Neural progenitor cell (in vitro differentiated cells): ENCODE measurements at places on chromosomes 7 and 10. TPM values are rescaled to one million over a fixed set of nuclear protein-coding genes. Genes with fewer than 3 reads are reported as not detected.
A peak's percentile ranks its signal among the peaks of the same experiment; 100 is the strongest.

Gene ZNF467
- total RNA-seq: 0.17 and 1.7 TPM in 2 replicates

Gene GNAT3
- total RNA-seq: not detected in 2 replicates

Gene DYNC1I1
- 0.53 and 0.79 TPM in 2 replicates for total RNA-seq

Gene TBC1D12
- total RNA-seq: 6.6 and 6.9 TPM in 2 replicates

Gene MOGAT3
- not detected in 2 replicates for total RNA-seq

Gene CHN2
- total RNA-seq: 6.6 and 7.7 TPM in 2 replicates

Gene MSMB
- total RNA-seq: not detected in 2 replicates

- DNase-seq: no peak
- no peak overlapping the region for H3K27ac ChIP-seq
- H3K36me3 ChIP-seq: no peaks in the 10 kb centered on the region
- no peak overlapping the region for H3K4me3 ChIP-seq
- H3K4me1 ChIP-seq: peaks cover 16% of the 10 kb centered on the region
Measured at GRCh38 chr7:150740053-150740452, 2.8 kb downstream of the GIMAP5 start.

DNA sequence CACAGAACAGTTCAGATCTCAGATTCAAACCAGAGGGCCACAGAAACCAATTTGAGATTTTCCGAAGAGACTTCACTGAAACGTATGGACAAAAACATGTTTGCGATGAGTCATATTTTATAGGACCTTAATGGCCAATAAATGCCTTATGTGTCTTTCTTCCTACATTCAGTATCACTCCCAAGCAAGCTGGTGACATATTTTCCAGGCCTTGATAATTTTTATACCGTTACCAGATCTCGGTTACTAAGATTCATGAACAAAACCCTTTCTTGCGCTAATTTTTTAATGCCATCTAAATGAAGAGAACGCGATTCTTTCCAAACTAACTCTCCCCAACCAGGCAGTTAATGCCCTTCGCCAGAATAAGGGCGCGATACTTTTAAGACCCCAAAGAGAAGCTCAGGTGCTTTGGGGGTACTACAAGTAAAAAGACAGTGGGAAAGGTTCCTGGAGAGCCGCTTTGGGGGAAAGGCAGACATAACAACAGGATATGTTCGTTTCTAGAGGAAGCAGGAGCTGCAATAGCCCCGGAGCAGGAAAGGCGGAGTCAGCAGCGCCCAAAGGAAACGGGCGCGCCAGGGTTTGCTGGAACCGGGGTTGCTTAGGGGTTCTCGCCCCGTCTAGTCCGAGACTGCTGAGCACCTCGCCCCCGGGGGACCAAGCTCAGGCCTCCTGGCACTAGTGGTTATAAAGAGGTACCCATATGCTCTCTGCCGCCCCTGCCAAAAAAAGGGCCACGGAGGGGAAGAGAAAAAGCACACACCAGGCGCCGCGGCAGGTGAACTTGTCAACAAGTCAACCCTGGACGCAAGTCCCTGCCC is 884 bp downstream of the ICA1 start:
- peaks cover 42% of the 10 kb centered on the region for H3K27me3 ChIP-seq
- DNase-seq: peak; percentile 20
- H3K36me3 ChIP-seq: no peaks in the 10 kb centered on the region
- peak overlapping the region; percentile 77 for H3K4me3 ChIP-seq

DNA sequence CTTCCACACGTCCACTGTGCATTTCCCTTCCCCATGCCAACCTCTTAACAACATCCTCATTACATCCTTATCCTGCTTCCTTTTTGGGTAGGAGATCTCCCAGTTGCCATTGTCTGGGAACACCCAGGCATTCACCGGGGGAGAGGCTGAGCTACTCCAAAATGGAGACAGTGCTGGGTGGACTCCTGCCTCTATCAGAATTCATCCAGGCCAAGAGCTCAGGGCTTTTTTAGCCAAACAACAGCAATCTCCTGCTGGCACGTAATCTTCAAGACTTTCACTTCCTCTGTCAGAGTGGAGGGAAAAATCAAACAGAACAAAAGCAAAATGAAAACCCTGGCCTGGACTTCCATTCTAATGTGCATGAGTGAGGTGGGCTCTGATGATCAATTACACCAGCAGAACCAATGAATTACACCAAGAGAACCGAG is 245.0 kb downstream of the PRPF18 start:
- no peaks in the 10 kb centered on the region for H3K27me3 ChIP-seq
- peaks cover 42% of the 10 kb centered on the region for H3K4me1 ChIP-seq
- H3K36me3 ChIP-seq: no peaks in the 10 kb centered on the region
- H3K27ac ChIP-seq: peak overlapping the region; percentile 32
- DNase-seq: peak; percentile 43

DNA sequence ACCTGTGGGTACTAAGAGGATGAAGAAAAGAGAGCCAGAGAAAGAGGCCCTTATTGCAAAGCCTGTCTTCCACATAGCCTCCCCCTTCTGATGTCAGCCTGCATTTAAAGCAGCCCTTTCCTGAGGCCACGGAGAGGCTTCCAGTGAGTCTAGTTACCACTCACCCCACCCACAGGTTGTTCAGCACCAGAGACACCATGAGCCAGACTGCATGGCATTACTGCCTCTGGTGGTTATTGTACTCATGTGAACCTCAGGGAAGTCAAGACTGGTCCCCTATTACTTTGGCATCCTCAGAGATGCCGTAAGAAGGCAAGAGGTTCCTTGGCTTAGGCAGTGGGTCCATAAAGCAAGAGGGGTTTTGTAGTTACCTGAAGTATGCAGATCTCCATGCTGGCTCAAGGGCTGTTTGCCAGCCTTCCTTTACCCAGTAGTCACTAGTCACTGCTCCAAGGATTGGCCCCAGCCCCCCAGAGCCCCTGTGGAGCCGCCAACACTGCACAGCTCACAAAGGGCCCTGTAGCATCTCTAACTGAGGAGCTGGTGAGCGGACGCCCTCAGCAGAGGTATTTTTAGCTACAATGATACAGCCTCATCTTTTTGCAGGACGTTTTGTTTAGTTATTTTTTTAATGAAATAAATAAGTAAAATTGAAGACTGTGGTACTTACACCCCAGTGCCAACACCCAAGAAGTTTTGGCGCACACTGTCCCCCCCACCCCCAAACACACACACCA is 20.7 kb downstream of the LRRC4 start:
- no peaks in the 10 kb centered on the region for H3K27me3 ChIP-seq
- H3K4me3 ChIP-seq: peak overlapping the region; percentile 6
- DNase-seq: peak; percentile 42

DNA sequence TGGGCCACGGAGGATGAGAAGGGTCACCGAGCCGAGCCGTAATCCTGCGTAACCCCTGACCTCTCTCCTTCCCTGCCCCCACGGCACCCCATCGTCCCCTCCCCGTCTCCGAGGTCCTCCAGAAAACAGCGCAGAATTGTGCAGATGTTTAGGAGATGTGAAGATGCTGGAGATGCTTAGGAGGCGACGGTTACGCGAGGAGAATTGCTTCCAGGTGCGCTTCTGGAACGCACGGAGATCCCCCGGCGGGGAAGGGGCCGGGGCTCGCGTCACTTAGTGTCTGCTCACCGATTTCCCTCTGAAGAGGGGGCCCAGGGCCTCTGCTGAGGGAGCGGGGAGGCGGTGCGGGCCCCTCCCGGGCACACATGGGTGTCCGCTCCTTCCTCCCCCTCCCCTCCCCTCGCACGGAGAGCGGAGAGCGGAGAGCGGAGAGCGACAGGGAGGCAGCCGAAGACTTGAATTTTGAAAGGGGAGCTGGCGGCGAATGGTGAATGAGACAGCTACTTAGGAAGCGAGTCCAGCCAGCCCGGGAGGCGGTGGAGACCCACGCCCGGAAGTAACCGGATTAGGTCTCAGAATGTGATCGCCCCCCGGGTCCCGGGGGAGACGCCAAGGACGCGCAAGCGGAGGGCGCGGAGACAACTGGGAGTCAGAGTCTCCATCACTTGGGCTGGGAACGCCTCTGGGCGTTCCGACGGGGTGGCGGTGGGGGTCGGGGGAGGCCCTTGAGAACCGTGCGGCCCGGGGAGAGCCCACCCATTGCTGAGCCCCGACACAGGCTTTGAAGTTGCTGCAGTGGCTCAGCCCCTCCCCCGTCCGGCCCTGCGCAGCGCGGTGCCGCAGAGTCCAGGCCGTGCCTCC is 8.7 kb upstream of the EN2 start:
- H3K4me3 ChIP-seq: peak overlapping the region; percentile 42
- peak; percentile 72 for DNase-seq
- H3K36me3 ChIP-seq: no peaks in the 10 kb centered on the region
- H3K27ac ChIP-seq: no peak overlapping the region
- peaks cover 100% of the 10 kb centered on the region for H3K27me3 ChIP-seq

- DNase-seq: peak; percentile 16
- H3K4me1 ChIP-seq: peaks cover 9% of the 10 kb centered on the region
- no peaks in the 10 kb centered on the region for H3K36me3 ChIP-seq
- H3K27me3 ChIP-seq: no peaks in the 10 kb centered on the region
Measured at GRCh38 chr10:22997096-22997495, 69.2 kb downstream of the ARMC3 start.

GRCh38 chr10:101817337-101818118 is 716 bp downstream of the OGA start:
- peak overlapping the region; percentile 94 for H3K4me3 ChIP-seq
- peaks cover 26% of the 10 kb centered on the region for H3K4me1 ChIP-seq
- no peaks in the 10 kb centered on the region for H3K27me3 ChIP-seq
- peak; percentile 74 for DNase-seq
- peaks cover 9% of the 10 kb centered on the region for H3K36me3 ChIP-seq
- H3K27ac ChIP-seq: peak overlapping the region; percentile 100

DNA sequence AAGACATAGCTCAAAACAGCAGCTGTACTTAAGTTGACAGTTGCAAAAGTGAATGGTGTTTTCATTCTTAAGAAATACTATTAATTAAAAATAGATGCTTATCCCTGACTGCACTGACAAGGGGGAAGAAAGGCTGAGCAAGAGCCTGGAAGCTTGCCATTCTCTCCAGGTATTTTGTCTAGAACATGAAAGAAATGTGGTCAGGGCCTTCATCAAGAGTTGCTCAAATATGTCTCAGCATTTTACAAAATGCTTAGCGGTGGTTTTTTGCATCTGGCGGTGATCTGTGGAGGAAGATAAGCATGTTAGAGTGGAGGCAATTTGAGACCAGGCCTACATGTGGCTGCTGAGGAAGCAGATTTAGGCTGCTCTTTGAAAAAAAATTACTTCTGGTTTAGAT is 46.4 kb upstream of the CC2D2B start:
- no peak overlapping the region for H3K27ac ChIP-seq
- H3K4me3 ChIP-seq: no peak overlapping the region
- H3K36me3 ChIP-seq: no peaks in the 10 kb centered on the region

- no peaks in the 10 kb centered on the region for H3K4me1 ChIP-seq
- no peaks in the 10 kb centered on the region for H3K27me3 ChIP-seq
- no peak for DNase-seq
- H3K36me3 ChIP-seq: no peaks in the 10 kb centered on the region
Measured at GRCh38 chr7:55172161-55172560, 153.3 kb downstream of the EGFR start.

- H3K27me3 ChIP-seq: no peaks in the 10 kb centered on the region
- DNase-seq: peak; percentile 82
- H3K27ac ChIP-seq: peak overlapping the region; percentile 67
- peak overlapping the region; percentile 80 for H3K4me3 ChIP-seq
- H3K36me3 ChIP-seq: peaks cover 15% of the 10 kb centered on the region
- H3K4me1 ChIP-seq: peaks cover 17% of the 10 kb centered on the region
Measured at GRCh38 chr10:5888843-5889623, 660 bp downstream of the ANKRD16 start.

GRCh38 chr7:128201067-128201689 is 39.9 kb upstream of the LEP start:
- peak; percentile 91 for DNase-seq
- H3K4me1 ChIP-seq: peaks cover 14% of the 10 kb centered on the region
- H3K36me3 ChIP-seq: no peaks in the 10 kb centered on the region

DNA sequence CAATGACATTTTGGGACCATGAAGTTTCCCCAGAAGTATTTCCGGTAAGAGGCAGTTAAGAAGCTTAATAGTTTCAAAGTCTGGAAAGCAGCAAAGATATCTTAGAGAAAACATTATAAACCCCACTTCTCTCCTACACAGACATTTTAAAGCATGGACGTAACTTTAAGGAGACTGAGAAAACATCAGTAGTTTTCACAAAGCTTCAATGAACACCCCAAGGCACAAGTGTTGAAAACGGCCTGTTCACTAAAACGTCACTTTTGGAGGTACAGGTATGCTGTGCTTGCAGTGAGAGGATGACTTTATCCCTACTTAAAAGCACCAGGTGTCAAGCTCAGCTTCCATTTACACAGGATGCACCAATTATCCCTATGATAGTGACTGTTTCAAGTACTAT is 25.0 kb downstream of the NCOA4 start:
- peaks cover 16% of the 10 kb centered on the region for H3K36me3 ChIP-seq
- H3K27me3 ChIP-seq: no peaks in the 10 kb centered on the region
- no peak for DNase-seq
- H3K4me1 ChIP-seq: no peaks in the 10 kb centered on the region

GRCh38 chr10:13161857-13162271 is 506 bp downstream of the MCM10 start:
- peak; percentile 39 for DNase-seq
- no peaks in the 10 kb centered on the region for H3K36me3 ChIP-seq
- H3K27me3 ChIP-seq: no peaks in the 10 kb centered on the region
- H3K27ac ChIP-seq: no peak overlapping the region
- H3K4me1 ChIP-seq: peaks cover 7% of the 10 kb centered on the region

GRCh38 chr10:50224330-50224952 is 26.9 kb downstream of the ASAH2 start:
- peak; percentile 71 for DNase-seq
- H3K4me3 ChIP-seq: no peak overlapping the region
- H3K27ac ChIP-seq: no peak overlapping the region
- no peaks in the 10 kb centered on the region for H3K36me3 ChIP-seq

DNA sequence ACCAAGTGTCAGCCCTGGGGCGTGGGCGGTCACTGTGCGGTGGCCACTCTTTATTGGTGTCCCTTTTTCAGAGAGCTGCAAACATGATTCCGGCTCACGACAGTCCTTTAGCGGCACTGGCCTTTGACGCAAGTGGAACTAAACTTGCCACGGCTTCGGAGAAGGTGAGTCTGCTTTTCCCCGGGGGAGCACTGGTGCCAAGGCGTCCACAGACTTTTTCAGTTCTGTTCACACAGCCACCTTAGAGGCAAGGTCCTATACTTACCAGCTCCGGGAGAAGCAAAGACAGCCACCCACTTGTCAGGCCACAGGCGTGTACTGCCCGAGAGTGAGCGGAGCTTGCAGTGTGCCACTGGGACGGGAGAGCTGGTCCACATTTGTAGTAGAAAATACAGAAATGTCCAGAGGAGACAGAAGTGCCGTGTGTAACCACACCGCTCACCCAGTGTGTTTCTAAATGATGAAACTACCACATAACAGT is 27.9 kb downstream of the WIPI2 start:
- peaks cover 3% of the 10 kb centered on the region for H3K36me3 ChIP-seq
- H3K4me3 ChIP-seq: no peak overlapping the region
- H3K27ac ChIP-seq: no peak overlapping the region

GRCh38 chr7:87347664-87348063 is 2.2 kb downstream of the CROT start:
- H3K27ac ChIP-seq: no peak overlapping the region
- H3K4me1 ChIP-seq: peaks cover 28% of the 10 kb centered on the region
- no peak for DNase-seq

- no peak overlapping the region for H3K4me3 ChIP-seq
- H3K36me3 ChIP-seq: no peaks in the 10 kb centered on the region
- no peak for DNase-seq
- H3K27ac ChIP-seq: no peak overlapping the region
- no peaks in the 10 kb centered on the region for H3K4me1 ChIP-seq
Measured at GRCh38 chr10:6493521-6494441, 86.3 kb downstream of the PRKCQ start.

- H3K4me3 ChIP-seq: no peak overlapping the region
- no peak for DNase-seq
- H3K27ac ChIP-seq: no peak overlapping the region
- H3K27me3 ChIP-seq: no peaks in the 10 kb centered on the region
Measured at GRCh38 chr7:77360104-77360503, 56.0 kb downstream of the GSAP start.
